ENCODE measurements at places on chromosomes 5 and 9. TPM values are rescaled to one million over a fixed set of nuclear protein-coding genes. Genes with fewer than 3 reads are reported as not detected.

Gene ATOSB
- total RNA-seq = 17.7 TPM

Gene ETF1
- 162 TPM for total RNA-seq

Gene CD180
- total RNA-seq = not detected

Gene UBAC1
- total RNA-seq = 38.5 TPM

Gene COX7C
- 209 TPM for total RNA-seq

Gene SPINK13
- total RNA-seq = not detected

Gene SUSD3
- total RNA-seq = 0.39 TPM

Gene NUTM2G
- total RNA-seq = not detected

Gene KIF24
- 2.5 TPM for total RNA-seq

Gene LCN12
- total RNA-seq = not detected

Gene AQP3
- total RNA-seq = 0.20 TPM

Gene HSD17B3
- total RNA-seq = not detected

Measured in pulmonary artery endothelial cell (primary cell).